ENCODE measurements at places on chromosomes 3 and 15. TPM values are rescaled to one million over a fixed set of nuclear protein-coding genes. Genes with fewer than 3 reads are reported as not detected.

The RPP25 gene
- total RNA-seq = 3.8 TPM

DNA sequence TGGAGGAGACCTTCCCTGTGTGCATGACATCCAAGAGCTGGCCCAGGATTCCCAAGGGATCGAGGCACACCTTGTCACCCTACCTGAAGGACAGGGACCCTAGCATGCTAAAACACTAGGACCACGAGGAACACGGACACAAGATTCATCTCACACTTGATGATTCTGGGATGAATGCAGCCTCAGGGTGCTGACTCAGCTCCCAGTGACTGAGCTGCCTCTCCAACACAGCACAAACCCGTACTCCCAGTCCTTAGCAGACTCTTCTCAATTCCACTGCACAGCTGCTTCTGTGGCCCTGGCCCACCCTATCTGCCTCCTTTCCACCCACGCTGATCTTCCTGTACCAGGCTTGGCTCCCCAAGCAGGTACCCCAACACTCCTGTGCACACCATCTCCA is 9.1 kb upstream of the OXTR start:
- no peak for DNase-seq
- H3K4me3 ChIP-seq = no peak overlapping the region
- no peaks in the 10 kb centered on the region for H3K4me1 ChIP-seq
- H3K36me3 ChIP-seq = no peaks in the 10 kb centered on the region
- peaks cover 16% of the 10 kb centered on the region for H3K27me3 ChIP-seq
- H3K27ac ChIP-seq = no peak overlapping the region

DNA sequence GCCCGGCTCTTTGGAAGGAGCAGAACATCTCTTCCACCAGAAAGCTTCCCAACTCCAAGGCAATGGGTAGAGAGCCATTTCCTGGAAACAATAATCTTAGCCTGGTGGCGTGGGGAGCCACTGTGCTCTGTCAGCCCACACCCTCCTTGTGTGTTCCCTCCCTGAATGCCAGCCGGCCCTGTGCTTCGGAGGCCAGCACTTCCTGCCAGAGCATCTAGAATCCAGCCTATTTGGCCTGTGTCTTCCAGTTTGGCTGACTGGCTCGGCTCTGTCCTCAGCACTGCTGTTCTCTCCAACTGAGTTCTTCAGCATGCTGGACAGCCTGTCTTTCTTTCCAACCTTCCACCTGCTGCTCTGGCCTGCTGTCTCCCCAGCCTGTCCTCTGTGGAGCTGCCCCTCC is 349.3 kb downstream of the MFSD1 start:
- H3K4me1 ChIP-seq = no peaks in the 10 kb centered on the region
- H3K27me3 ChIP-seq = no peaks in the 10 kb centered on the region
- no peaks in the 10 kb centered on the region for H3K36me3 ChIP-seq
- H3K4me3 ChIP-seq = no peak overlapping the region
- no peak for DNase-seq

The KIF9 gene
- total RNA-seq = 3.3 TPM

The DNAH12 gene
- not detected for total RNA-seq

The SAMMSON gene
- not detected for total RNA-seq

- peaks cover 55% of the 10 kb centered on the region for H3K27me3 ChIP-seq
- no peaks in the 10 kb centered on the region for H3K36me3 ChIP-seq
- H3K4me1 ChIP-seq = peaks cover 21% of the 10 kb centered on the region
- H3K4me3 ChIP-seq = peak overlapping the region; percentile 65
- peak; percentile 16 for DNase-seq
These were observed 1.0 kb downstream of the EOMES start for GRCh38 chr3:27720899-27721716.

DNA sequence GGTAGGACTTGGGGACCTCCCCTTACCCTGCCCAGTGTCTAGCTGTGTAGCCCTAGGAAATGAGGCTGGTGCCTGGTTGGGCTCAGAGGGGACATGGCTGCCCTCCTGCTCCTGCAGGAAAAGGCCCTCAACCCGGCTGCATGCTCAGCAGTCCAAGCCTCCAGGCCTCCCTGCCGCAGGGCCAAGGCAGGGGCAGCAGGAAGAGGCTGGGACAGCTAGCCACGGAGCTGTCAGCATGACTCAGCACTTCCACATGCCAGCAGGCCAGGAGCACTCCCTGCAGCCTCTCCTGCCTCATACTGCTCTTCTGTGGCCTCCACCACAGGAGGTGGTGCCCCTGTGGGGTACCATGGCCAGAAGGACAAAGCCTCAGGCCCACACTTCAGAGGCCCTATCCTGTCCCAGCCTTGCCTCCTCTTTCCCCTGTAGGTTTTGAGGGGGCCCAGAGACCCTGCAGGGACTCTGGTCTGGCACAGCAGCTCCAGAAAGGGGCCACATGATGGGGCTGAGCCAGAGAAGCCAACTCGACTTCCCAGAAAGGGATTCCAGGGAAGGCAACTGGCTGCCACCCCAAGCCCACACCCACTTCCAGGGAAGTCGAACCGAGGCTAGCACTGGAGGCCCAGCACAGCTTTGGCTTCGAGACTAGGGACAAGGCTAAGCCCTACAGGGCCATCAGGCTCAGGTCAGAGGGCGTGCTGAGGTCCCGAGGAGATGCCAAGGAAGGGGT is 19.5 kb downstream of the TKT start:
- no peaks in the 10 kb centered on the region for H3K27me3 ChIP-seq
- no peak overlapping the region for H3K4me3 ChIP-seq
- peaks cover 16% of the 10 kb centered on the region for H3K36me3 ChIP-seq
- DNase-seq = no peak
- H3K27ac ChIP-seq = peak overlapping the region; percentile 24

The TRIM42 gene
- total RNA-seq = not detected

The LARP6 gene
- not detected for total RNA-seq

The SLC22A14 gene
- not detected for total RNA-seq

DNA sequence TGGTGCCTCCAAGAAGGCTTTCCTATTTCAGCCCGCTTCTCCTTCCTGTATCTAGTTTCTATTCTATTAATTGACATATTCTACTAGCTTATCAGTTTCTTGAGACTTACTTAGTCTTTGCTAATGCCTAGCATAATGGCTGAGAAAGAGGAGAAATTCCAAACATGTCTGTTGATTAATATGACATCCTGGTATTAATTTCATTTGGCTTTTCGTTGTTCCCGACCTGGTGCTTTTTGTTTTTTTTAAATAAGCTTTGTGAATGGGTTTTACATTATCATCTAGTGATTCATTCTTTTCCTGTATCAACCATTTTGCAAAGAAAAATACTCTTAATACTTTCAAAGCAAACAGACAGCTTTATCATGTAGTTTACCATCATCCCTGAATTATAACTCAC is 13.1 kb downstream of the WDR53 start:
- H3K4me1 ChIP-seq = peaks cover 13% of the 10 kb centered on the region
- no peaks in the 10 kb centered on the region for H3K27me3 ChIP-seq
- peaks cover 9% of the 10 kb centered on the region for H3K36me3 ChIP-seq

The ZBTB47 gene
- total RNA-seq = 1.1 TPM

GRCh38 chr3:59388555-59389270 is 338.9 kb upstream of the CFAP20DC start:
- peak overlapping the region; percentile 90 for H3K27ac ChIP-seq
- H3K4me3 ChIP-seq = peak overlapping the region; percentile 55
- H3K27me3 ChIP-seq = peaks cover 6% of the 10 kb centered on the region
- H3K36me3 ChIP-seq = peaks cover 2% of the 10 kb centered on the region
- peaks cover 59% of the 10 kb centered on the region for H3K4me1 ChIP-seq
- DNase-seq = peak; percentile 40

DNA sequence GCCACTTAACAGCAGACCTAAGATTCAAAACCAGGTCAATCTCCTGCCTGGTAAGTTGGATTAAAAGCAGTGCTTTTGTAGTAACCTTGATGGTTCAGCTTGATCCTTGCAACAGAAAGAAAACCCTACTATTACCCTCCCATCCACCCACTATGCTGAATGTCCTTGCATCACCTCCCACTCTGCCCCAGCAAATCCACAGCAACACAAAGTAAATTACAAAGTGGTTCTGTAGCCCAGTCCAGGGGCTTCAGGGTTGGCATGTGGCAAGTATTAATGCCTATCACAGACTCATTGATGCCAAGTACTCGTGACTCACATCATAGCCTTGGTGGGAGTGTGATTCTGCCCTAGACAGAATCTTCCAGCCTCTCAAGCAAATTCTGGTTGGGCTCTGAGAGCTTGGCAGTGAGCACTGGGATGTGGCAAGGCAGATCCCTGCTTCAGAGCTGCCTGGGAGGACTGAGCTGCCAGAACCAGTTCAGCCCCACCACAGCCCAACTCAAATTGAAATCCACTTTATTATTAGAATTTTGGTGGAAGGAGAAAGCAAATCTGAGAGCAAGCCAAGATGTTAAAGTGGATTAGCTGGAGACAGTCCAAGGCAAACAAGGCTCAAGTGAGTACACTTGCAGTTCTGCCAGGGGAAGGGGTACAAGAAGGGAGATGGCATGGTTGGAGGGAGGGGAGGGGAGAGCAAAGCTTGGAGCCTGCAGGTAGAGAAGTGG is 225.8 kb upstream of the UMPS start:
- H3K36me3 ChIP-seq = no peaks in the 10 kb centered on the region
- H3K27me3 ChIP-seq = peaks cover 23% of the 10 kb centered on the region
- DNase-seq = no peak
- H3K4me1 ChIP-seq = no peaks in the 10 kb centered on the region
- H3K4me3 ChIP-seq = no peak overlapping the region

- peak; percentile 24 for DNase-seq
- no peak overlapping the region for H3K4me3 ChIP-seq
- H3K27ac ChIP-seq = no peak overlapping the region
- H3K4me1 ChIP-seq = peaks cover 35% of the 10 kb centered on the region
- H3K36me3 ChIP-seq = no peaks in the 10 kb centered on the region
- peaks cover 1% of the 10 kb centered on the region for H3K27me3 ChIP-seq
These were observed 210.0 kb downstream of the NFKBIZ start for GRCh38 chr3:102059145-102059943.

DNA sequence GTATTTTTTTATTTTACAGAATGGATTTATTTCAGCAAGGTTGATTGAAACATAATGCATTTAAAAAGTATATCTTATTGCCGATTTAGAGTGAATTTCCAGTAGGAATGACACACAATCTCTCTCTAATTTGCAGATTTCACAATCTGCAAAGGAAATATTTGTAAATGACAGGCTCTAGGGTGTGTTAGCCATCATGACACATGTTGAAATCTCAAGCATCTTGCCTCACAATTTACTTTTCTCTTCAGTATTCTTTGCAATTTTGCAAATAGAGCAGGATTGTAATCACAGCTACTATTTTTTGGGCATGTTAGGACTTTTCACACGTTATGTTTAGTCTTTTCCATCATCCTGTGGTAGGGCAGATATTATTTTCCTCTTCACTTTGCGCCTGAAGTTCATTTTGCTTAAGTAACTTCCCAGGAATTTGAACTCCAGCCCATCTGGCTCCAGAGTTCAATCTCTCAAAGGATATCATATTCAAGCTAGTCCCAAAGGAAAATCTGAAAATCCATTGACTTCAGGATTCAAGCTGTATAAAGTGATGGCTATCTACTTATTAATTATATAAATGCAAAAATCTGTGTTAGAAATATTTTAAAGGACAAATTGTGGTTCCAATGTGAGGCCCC is 55.4 kb downstream of the ATP13A4 start:
- H3K4me3 ChIP-seq = no peak overlapping the region
- DNase-seq = no peak
- no peaks in the 10 kb centered on the region for H3K4me1 ChIP-seq
- H3K27ac ChIP-seq = no peak overlapping the region
- no peaks in the 10 kb centered on the region for H3K27me3 ChIP-seq
- H3K36me3 ChIP-seq = no peaks in the 10 kb centered on the region

GRCh38 chr3:27293939-27294338 is 75.2 kb downstream of the NEK10 start:
- no peak for DNase-seq
- H3K27ac ChIP-seq = no peak overlapping the region
- H3K4me1 ChIP-seq = no peaks in the 10 kb centered on the region
- no peaks in the 10 kb centered on the region for H3K27me3 ChIP-seq
- no peak overlapping the region for H3K4me3 ChIP-seq
- H3K36me3 ChIP-seq = peaks cover 5% of the 10 kb centered on the region

GRCh38 chr15:62497356-62497755 is 332.3 kb upstream of the C2CD4B start:
- no peak overlapping the region for H3K4me3 ChIP-seq
- H3K4me1 ChIP-seq = no peaks in the 10 kb centered on the region
- no peaks in the 10 kb centered on the region for H3K36me3 ChIP-seq
- DNase-seq = no peak

GRCh38 chr3:77040926-77041722 is 1.2 kb downstream of the ROBO2 start:
- H3K36me3 ChIP-seq = peaks cover 1% of the 10 kb centered on the region
- no peak overlapping the region for H3K4me3 ChIP-seq
- no peak overlapping the region for H3K27ac ChIP-seq
- DNase-seq = no peak
- H3K27me3 ChIP-seq = peaks cover 22% of the 10 kb centered on the region

The KNG1 gene
- not detected for total RNA-seq

DNA sequence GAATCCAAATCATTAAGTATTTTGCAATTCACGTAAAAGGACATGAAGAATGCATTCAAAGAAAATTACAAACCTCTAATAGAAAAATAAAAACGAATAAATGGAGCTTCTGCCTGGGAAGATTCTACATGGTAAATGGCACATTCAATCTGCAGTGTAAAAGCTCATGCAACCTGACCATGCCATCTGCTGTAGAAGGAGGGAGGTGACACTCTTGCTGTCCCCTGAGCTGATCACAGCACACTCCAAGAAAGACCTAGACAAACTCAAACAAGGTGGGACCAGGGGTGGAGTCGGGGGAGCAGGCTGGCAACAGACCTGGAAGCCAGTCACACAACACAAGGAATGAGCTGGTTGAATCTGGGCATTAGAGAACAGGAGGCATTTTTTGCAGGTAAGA is 101.8 kb downstream of the BDH1 start:
- no peaks in the 10 kb centered on the region for H3K36me3 ChIP-seq
- no peak overlapping the region for H3K4me3 ChIP-seq
- no peak overlapping the region for H3K27ac ChIP-seq
- DNase-seq = peak; percentile 20
- peaks cover 12% of the 10 kb centered on the region for H3K4me1 ChIP-seq
- peaks cover 3% of the 10 kb centered on the region for H3K27me3 ChIP-seq

- no peak overlapping the region for H3K27ac ChIP-seq
- no peak overlapping the region for H3K4me3 ChIP-seq
- no peaks in the 10 kb centered on the region for H3K4me1 ChIP-seq
- no peaks in the 10 kb centered on the region for H3K36me3 ChIP-seq
- peaks cover 3% of the 10 kb centered on the region for H3K27me3 ChIP-seq
These were observed 140.6 kb upstream of the TBC1D5 start for GRCh38 chr3:17882981-17883380.

The CASR gene
- 0.19 TPM for total RNA-seq

The FOXP1 gene
- total RNA-seq = 102 TPM

- H3K4me3 ChIP-seq = peak overlapping the region; percentile 24
- peak; percentile 31 for DNase-seq
- peak overlapping the region; percentile 34 for H3K27ac ChIP-seq
- no peaks in the 10 kb centered on the region for H3K27me3 ChIP-seq
These were observed 175.7 kb downstream of the TNIK start for GRCh38 chr3:171284308-171285075.

GRCh38 chr3:135325096-135325495 is 530.0 kb downstream of the EPHB1 start:
- no peak overlapping the region for H3K27ac ChIP-seq
- DNase-seq = no peak
- H3K4me3 ChIP-seq = no peak overlapping the region
- no peaks in the 10 kb centered on the region for H3K36me3 ChIP-seq
- H3K27me3 ChIP-seq = no peaks in the 10 kb centered on the region
